ENCODE measurements at places on chromosomes 4 and X. TPM values are rescaled to one million over a fixed set of nuclear protein-coding genes. Genes with fewer than 3 reads are reported as not detected.

DNA sequence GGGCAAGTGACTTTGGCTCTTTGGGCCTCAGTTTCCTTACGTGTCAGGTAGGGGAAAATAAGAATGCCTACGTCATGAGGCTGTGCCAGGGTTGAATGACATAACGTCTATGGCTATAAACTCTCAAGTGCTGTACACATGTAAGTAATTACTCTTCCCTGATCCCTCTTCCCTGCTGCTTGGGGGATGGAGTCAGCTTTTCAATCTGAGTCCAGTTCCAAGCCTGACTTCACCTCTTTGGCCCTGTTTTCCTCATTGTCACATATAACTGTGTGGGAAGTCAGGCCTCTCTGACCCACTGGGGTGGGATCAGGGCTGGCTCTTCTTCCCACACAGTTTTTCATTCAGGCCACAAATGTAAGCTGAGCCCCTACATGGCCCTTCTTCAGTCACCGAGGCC is 11.4 kb upstream of the CITED1 start:
- H3K27me3 ChIP-seq = no peaks in the 10 kb centered on the region
- H3K27ac ChIP-seq = no peak overlapping the region
- no peaks in the 10 kb centered on the region for H3K4me1 ChIP-seq
- no peak for DNase-seq
- H3K4me3 ChIP-seq = no peak overlapping the region

DNA sequence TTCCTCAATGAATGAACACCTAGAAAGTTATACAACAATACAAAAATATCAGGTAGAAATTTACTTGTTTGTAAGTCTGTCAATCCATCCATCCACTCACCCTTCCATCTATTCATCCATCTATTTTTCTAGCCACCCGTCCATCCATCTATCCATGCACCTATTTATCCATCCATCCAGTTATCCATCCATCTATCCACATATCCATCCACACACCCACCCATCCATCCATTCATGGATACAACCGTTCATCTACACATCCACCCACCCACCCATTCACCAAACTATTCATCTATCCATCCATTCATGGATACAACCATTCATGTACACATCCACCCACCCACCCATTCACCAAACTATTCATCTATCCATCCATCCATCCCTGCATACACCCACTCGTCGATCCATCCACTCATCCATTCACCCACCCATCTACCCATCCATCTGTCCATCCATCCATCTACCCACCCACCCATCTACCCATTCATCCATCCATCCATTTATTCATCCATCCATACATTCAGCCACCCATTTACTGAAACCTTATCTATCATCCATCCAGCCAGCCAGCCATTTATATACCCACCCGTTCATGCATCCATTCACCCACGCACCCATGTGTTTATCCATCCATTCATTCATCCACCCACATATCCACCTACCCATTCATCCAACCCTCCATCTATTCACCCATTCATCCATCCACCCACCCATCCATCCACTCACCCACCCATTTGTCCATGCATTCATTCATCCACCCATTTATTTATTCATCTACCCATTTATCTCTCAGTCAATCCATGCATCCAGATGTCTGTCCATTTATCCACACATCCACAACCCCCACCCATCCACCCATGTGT is 10.4 kb upstream of the CD99 start:
- no peak overlapping the region for H3K4me3 ChIP-seq
- no peaks in the 10 kb centered on the region for H3K36me3 ChIP-seq
- DNase-seq = no peak

DNA sequence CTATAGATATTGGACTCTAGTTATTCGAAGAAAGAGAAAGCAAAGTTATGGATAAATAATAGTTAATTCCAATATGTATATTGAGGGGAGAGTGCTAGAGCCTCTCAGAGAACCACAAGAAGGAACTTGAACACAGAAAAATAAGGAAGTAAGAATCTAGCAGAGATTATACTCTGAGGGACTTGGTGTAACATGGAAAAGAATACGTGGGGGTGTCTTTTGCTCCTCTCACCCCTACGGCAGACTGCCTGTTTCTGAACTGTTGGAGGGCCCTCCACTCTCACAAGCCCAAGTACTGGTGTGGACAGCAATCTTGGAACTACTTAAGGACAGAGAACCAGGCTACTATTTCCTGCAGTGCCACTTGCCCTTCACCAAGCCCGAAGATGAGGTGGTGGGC is 1174.4 kb upstream of the PCDH10 start:
- no peak overlapping the region for H3K4me3 ChIP-seq
- no peaks in the 10 kb centered on the region for H3K4me1 ChIP-seq
- H3K27me3 ChIP-seq = no peaks in the 10 kb centered on the region
- no peaks in the 10 kb centered on the region for H3K36me3 ChIP-seq
- no peak overlapping the region for H3K27ac ChIP-seq
- no peak for DNase-seq

DNA sequence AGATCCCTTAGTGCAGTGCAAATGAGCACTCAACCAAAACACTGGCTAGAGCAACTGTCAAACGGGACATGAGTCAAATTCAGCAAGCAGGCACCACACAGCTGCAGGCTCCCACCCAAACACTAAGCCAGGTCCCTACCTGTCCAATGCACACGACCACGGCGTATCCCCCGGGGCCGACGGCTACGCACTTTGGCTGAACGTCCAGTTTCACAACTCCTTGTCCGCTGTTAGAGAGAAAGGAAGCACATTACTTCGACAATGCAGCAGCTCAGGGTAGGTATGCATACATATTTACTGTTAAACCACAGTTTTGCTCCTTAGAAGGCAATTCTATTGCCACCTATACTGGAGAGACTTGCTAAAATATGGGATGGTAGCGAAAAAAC is 35.4 kb downstream of the WDR1 start:
- no peaks in the 10 kb centered on the region for H3K4me1 ChIP-seq
- DNase-seq = no peak
- H3K4me3 ChIP-seq = no peak overlapping the region
- peaks cover 99% of the 10 kb centered on the region for H3K36me3 ChIP-seq
- no peak overlapping the region for H3K27ac ChIP-seq

DNA sequence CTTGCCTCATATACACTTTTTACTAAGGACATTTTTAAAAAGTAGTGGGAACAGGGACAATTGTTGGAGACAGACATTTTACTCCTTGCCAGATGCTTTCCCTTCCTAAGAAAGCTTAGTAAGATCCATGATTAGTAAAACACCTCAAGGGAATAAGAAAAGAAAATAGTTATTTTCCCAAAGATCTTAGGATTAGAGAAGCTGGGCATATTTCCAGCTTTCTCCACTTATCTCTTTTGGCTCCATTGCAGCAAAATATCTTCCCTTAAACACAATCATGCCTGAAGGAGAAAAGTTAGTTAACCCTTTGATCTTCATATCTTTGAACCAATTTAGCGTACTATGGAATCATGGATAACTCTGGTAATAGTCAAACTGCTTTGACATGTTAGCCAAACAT is 257.9 kb downstream of the PCDH18 start:
- no peak for DNase-seq
- H3K27ac ChIP-seq = no peak overlapping the region
- no peak overlapping the region for H3K4me3 ChIP-seq
- H3K4me1 ChIP-seq = no peaks in the 10 kb centered on the region
- no peaks in the 10 kb centered on the region for H3K36me3 ChIP-seq
- no peaks in the 10 kb centered on the region for H3K27me3 ChIP-seq

DNA sequence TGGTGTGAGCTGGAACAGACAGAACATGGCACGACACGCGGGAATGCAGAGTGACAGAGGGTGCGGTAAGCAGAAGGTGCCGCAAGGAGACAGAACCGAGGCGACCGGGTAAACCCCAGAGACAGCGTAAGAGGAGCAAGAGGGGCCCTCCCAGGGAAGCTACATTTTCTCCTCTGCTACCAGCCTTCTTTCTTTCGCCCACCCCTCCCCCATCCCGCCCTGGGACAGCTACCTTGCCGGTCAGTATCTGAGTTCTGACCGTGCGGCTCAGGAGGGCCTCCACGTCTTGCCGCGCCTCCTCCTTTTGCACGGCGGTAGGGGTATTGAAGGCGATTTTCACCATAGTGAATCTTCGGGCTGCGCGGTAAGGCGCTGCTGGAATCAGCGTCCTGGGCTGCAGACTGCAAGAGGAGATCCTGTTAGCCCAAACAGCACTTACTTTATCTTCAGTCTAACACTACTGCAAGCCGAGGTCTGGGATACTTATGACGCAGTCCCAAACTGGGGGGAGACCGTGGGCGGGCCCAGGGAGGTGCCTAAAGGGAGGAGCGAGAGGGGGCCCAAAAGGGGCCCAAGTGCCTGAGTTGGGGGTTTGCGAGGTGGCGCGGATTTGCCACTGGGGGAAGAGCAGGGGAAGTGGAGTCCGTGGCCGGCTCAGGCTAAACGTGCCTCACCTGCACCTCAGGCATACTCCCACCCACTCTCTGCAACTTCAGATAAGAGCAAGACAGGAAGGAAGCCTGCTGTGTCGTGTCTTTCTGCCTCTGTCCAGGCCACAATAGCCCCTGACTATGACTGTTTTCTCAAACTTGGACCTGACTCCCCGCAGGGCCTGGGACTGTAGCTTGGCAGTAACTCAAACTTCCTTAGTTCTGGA is at the start of gene ITM2A:
Gene ITM2A, minus strand, starts transcription at position 462 of the 877 bp plus-strand sequence. Its CDS starts 119 bp downstream, at position 343.
- H3K27ac ChIP-seq = peak within 1 kb of the TSS; percentile 88
- peaks cover 7% of the 10 kb centered on the region for H3K36me3 ChIP-seq
- no peaks in the 10 kb centered on the region for H3K27me3 ChIP-seq
- H3K4me1 ChIP-seq = peaks cover 13% of the 10 kb centered on the region
- peak within 1 kb of the TSS; percentile 86 for H3K4me3 ChIP-seq

KIAA0232 gene
- 17.8 TPM for total RNA-seq

Measured in CD4-positive, alpha-beta T cell (primary cell).